ENCODE measurements at places on chromosomes 12 and 14. TPM values are rescaled to one million over a fixed set of nuclear protein-coding genes. Genes with fewer than 3 reads are reported as not detected.
A peak's percentile ranks its signal among the peaks of the same experiment; 100 is the strongest.

DNAJC22 gene
- total RNA-seq: not detected

GRCh38 chr12:52280319-52280795 is 5.9 kb downstream of the KRT86 start:
- no peak for DNase-seq

DNA sequence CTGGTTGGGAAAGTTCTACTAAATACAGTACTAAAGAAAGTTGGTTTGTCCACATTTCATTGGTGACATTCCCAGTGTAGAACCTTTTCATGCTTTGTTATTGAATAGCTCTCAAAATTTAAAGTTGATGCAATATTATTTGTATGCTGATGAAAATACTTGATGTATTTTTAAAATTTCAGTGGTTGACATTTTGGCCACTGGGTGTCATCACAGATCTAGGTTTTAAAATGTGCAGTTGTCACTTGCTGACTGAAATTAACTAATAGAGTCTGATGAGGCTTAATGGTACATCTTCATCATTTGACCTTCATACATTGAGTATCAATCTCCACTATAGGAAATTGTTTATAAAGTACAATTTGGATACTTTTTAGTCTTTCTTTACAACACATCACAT is 37.1 kb downstream of the CMAS start:
- DNase-seq: peak; percentile 72

ESR2 gene
- 101 TPM for total RNA-seq

GRCh38 chr12:57797933-57798332 is 15.3 kb downstream of the TSFM start:
- DNase-seq: no peak

GRCh38 chr12:103965255-103965589 is 450 bp upstream of the TDG start:
- DNase-seq: peak; percentile 55

SLC2A14 gene
- not detected for total RNA-seq

DNA sequence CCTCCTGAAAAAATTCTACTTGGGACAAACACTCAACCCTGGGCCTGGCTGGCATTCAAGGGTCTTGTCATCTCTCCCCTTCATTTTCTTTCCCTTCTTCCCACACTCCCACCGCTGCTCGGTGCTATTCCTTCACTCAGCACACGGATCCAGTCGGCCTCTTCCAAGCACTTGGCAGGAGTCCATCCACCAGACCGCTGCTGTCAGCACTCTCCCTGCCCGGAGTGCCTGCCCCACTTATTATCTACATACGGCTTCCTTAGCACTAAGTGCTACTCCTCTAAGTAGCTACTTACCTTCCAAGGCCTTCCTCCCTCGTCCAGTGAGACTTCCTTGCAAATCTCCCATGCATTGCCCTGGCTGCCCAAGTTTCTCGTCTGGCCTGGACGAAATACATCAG is 29.8 kb downstream of the CALM1 start:
- DNase-seq: no peak

- no peak for DNase-seq
Observed at GRCh38 chr12:19045426-19045825, 84.1 kb upstream of the PLEKHA5 start.

- peak; percentile 90 for DNase-seq
Observed at GRCh38 chr14:65961004-65961403, 525.2 kb upstream of the CCDC196 start.

SLCO1C1 gene
- total RNA-seq: not detected

OVCH1 gene
- not detected for total RNA-seq

- DNase-seq: no peak
Observed at GRCh38 chr12:26277506-26278246, 82.3 kb downstream of the SSPN start.

GPRC5D gene
- total RNA-seq: not detected
